NCI-H1092 (cell line): ENCODE measurements at places on chromosomes 1 and 21.

DNA sequence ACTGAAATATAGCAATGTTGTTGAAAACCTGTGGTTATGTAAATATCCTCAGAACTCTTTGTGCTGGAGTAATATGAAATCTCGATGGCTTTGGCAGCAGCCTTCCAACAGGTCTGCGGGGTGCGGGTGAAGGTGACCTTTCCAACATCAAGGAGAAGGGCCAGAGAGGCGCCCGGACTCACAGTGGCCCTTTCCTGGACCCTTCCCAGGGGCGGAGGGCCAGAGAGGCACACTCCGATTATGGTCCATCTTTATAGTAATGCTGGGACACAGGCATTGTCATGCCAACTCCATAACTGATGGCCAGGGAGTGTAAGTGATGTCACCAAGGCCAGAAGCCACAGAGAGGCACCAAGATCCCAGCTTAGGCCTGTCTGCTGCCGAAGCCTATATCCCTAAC is 18.1 kb downstream of the SLC37A1 start:
- DNase-seq, result no peak

DNA sequence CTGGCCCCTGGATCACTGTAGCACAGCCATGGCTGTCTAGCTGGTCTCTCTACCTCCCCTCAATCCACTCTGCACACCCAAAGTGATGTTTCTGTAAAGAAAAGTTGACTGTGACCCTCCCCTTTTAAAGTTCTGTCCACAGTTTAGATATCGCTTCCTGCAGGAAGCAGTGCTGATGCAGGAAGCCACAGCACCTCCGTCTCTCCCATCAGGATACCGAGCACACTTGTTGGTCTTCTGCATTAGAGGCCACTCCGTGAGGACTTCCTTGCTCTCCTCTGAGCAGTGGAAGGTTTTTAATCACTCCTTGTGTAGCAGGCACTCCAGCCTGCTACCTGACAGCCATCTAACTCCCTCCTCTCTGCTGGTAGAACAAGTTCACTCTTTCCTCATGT is 69.5 kb downstream of the GADD45A start:
- DNase-seq, result no peak

DNA sequence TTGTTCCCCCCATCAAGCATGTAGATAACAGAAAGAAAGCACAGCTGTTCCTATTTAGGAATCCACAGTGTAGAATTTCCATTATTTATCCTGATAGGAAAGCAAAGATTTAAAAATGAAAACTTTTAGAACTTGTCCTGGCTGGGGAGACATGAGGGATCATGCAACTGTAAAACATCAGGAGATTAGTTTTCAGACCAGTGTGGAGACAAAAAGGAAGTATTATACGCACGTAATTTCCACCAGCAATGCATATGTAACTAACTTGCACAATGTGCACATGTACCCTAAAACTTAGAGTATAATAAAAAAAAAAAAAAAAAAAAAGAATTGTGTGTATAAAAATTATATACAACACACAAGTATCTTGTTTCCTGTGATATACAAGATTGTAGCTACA is 172.4 kb downstream of the NEGR1 start:
- no peak for DNase-seq

DNA sequence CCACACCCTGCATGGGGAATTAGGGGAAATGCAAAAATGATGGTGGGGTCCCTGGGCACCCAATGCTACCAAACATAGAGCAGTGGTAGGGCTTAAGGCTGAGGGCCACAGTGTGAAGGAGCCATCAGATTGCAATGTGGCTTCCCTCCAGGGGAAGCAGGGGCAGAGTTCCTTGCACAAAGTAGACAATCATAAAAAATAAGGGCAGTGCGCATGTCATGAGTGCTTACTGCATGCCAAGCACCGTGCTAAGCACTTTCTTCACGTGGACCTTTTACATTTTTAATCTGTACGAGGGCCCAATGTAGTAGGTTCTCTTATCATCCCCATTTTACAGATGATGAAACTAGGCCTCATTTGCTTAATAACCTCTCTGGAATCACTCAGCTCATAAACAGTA is 56.6 kb downstream of the DDX20 start:
- no peak for DNase-seq

DNA sequence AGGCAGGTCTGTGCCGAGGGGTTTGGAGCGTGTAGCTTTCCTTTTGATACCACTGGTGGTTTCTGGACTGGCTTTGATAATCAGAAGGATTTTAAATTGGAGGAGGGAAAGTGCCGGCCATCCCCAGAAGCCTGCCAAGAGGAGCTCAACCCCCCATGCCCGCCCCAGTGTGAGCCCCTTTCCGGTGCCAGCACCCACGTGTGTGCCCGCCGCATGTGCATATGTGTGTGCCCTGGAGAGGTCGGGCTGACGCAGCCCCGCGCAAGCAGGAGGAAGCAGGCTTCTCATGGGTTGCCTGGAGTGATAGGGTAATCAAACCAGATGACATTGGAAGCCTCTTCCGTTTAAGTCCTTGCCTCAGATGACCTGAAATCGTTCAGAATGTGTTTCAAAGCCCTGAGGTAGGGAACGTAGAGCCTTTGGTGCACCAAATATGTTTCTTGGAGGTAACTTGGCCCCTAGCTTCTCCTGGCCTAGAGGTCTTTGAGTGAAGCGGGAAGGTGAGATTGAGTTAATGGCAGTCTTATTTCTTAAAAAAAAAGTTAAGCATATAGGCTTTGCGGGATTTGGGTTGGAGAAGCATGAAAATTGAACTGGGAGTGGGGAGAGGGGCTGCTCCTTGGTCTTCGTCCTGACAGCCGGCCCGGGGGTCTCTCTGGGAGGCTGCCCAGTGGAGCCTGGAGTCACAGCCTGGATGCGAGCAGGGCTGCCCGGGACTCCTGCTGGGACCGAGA is 34.1 kb upstream of the ARHGEF16 start:
- DNase-seq, result no peak

DNA sequence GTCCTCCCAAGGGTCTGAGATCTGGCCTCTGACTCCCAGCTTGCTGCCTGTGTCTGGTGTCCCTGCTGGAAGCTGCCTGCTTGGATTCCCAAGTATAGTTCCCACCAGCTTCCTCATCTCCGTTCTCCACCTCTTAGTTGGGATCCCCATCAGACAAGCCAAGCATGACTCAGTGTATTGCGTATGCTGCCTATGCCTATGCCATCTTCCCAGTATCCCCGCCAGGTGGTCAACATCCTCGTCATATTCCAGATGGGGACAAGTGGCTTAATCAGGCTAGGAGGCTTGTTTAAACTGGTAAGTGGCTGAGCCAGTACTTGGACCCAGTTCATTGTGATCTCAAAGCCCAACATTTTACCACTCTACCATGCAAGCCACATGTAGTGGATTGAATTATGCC is 204.4 kb downstream of the GRIK3 start:
- no peak for DNase-seq

- DNase-seq, result no peak
These were observed 440 bp upstream of the MUL1 start for GRCh38 chr1:20508411-20508771.

DNA sequence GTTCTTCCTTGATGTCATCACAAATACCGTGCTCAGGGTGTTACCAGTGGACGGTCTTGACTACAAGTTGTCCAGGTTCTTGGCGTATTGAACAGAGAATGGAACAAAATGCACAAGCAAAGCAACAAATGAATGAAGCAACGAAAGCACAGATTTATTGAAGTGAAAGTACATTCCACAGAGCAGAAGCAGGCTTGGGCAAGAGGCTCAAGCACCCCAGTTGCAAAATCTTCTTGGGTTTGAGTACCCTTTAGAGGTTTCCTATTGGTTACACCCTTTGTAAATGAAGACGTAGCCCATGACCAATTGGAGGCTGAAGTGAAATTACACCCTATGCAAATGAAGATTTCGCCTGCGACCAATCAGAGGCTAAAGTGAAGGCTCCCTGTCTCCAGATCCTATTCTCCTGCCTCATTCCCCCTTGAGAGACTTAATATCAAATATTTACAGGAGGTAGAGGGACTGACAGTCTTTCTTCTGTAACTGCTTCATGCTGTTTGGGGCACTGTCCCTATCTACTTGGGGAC is 38.3 kb downstream of the YY1AP1 start:
- DNase-seq, result no peak

DNA sequence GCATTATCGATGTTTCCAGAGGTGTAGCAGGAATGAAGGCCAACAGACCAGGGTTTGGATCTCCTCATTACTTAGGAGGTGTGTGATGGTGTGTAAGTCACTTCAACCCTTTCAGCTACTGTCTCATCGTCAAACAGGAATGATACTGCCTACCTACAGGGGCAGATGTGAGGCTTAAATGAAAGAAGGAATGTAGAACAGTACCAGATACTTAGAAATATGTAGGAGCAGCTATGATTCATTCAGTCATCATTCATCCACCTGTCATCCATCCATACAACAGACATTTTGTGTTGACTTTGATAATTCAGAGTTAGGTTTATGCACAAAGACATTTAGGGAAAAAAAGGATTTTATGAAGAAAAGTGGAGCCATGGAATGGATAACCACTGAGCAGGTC is 486.9 kb upstream of the DAB1 start:
- no peak for DNase-seq

DNA sequence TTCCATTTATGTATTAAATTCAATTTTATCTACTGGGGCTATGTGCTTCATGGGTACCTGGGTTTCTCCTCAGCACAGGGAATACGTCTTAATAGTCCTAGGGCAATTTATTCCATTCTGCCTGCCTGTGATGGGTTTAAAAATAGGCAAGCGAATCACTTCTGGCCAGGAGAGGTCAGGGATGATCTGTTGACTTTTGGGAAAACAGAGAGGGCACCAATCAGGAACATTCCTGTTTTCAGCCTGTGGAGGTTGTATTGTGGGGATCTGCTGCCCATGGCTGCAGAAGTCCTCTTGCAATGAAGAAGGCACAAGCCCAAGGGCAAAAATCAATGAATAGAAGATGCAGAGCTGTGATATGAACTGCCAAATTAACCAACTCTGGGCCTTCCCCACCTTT is 303.1 kb downstream of the CTH start:
- no peak for DNase-seq

- DNase-seq, result no peak
These were observed 4.0 kb downstream of the S100A16 start for GRCh38 chr1:153608742-153609584.

DNA sequence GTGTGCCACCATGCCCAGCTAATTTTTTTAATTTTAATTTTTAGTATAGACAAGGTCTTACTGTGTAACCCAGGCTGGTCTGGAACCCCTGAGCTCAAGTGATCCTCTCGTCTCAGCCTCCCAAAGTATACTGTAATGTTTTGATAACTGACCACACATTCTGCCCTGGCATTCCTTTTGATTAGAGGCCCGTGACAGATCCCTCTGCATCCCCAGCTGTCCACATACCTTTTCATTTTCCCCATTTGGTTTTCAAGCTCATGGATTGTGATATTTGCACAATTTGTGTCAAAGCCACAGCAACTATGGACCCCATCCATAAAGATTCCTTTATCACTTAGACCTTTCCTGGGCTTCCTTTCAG is 116.8 kb upstream of the ATP1A1 start:
- no peak for DNase-seq

DNA sequence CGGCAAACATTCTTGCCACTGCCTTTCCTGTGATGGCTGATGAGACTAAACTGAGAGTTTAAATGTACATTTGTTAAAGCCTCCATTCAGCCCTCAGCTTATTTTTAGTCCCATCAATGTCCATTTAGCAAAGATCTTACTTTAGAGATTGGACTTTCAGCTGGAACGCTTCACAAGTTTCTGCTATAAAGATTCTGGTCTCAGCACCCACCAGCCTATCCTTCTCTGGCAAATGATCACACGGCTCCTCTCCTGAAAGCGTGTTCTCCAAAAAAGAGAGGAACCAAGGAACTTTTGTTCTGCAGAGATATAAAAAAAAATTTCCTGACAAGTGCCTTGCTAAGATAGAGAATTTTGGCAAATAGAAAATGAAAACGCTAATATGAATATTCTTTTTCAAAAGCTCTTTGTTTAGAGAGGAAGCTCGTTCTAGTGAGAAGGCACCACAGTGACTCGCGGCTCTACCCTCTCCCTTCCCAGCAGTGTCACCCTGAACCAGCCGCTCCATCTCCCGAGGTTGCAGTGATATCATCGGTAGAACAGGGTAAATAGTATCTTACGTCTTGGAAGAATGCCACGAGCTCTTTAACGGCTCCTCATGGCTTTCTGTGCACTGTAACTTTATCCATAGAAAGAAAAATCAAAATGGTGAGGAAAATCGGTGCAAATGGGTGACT is 200.2 kb downstream of the APP start:
- no peak for DNase-seq

DNA sequence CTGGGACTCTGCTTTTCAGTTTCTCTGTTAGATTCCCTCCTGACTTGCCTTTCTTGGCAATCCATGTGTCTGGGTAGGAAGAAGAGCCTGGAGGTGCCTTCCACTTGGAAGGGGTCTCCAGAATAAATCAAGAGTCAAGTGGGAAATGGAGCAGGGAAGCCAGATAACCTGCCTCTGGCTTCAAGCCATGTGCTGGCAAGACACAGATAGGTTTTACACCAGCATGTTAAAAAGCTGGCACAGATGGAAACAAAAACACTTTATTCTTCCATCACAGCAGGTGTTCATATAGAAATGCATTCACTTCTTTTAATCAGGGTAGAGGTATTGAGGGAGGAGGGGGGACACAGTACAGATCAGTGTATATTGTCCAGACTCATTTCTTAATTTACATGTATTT is 356.9 kb upstream of the RUNX1 start:
- DNase-seq, result peak; percentile 87

GRCh38 chr1:117653732-117654492 is 48.1 kb downstream of the TENT5C start:
- no peak for DNase-seq

- no peak for DNase-seq
These were observed 135.9 kb downstream of the ACBD6 start for GRCh38 chr1:180366371-180367068.

DNA sequence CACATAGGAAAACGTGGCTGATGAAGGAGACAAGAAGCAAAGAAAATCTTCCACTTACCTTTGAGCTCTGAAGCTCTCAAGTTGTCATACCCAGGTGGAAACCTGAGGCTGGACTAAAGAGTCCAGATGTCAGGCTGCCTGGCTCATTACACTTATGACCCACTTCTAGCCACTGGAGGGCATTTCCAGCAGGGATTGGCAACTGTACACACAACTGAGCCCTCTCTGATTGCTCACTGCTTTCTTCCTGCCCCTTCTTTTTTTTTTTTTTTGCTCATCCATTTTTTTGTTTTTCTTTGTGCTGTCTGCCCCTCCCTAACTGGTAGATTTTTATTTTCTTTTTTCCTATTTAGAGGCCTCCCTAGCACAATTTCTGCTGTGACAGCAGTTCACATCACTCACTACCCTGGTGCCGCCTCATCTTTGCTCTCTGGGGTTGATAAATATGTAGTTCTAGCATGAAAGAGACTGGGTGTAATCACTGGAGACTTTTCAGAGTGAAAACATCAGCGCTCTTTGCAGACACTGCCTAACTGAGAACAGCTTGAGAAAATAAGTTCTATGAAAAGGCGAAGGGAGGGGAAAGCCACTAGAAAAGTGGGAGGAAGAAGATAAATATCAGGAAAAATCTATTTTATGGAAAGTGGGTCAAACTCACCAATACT is 334.5 kb downstream of the NUF2 start:
- peak; percentile 5 for DNase-seq

- no peak for DNase-seq
These were observed 72.9 kb downstream of the AGPAT3 start for GRCh38 chr21:43937891-43938309.

GRCh38 chr1:228885845-228886244 is 150.6 kb downstream of the RHOU start:
- no peak for DNase-seq
